ENCODE measurements at places on chromosomes 7 and 10.

DNA sequence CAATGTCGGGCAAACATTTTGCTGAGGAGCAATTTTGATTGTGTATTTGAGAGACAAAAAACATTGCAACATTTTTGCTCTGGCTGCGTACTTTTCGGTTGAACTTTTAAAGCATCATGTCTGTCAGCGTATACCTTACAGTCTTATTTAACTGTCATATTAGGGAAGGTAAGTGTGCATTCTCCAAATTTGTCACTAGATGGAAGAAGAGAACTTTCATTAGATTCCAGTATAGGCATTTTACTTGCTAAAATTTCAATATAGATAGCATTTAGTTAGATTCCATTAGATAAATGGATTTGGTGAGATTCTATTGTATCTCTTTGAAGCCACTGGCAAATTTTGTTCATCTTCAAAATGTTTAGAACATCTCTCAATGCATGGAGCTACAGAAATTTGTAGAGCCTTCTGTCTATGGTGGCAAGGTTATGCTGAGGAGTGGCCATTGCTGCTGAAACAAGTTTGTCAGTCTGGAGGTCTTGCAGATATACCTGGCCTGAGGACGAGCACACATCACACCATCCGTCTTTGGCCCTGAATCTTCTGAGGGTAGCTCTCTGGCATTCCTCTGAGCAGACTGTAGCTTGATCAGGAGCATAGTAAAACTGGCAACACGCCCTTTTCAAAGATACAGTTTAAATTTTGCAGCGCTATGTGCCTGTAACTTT, 437.5 kb upstream of the MBL2 start:
- no peak for DNase-seq

DNA sequence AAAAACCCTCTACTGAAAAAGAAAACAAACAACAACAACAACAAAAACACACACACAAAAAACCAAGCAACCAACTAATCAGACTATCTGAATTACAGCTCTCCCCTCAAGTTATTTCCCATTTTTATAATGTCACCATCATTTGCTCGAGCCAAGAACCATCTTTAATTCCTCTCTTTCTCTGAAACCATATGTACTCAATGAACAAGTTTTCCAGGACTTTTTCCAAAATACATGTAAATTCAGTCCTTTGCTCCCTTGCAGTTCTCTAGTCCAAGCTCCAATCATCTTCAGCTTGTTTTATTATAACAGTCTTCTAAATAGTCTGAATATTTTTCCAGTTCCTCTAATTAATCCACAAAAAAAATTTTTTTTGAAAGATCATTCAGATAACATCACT, 506.0 kb downstream of the NXPH1 start:
- no peak for DNase-seq

DNA sequence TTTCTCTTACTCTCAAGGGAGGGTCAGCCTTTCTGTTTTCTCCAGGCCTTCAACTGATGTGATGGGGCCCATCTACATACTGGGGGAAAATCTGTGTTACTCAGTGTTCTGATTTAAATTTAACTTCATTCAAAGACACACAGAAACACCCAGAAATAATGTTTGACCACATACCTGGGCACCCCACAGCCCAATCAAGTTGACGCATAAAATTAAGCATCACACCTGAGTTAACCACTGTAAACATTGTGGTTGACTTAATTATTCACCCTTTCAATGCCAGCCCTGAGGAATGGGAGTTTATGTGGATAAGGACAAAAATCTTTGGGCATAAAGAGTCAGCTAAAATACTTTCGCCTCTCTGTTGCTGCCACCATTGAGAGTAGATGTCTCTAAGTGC, 10.0 kb upstream of the CHN2 start:
- no peak for DNase-seq

GRCh38 chr10:11856678-11857077, 33.5 kb downstream of the PROSER2 start:
- DNase-seq: no peak

DNA sequence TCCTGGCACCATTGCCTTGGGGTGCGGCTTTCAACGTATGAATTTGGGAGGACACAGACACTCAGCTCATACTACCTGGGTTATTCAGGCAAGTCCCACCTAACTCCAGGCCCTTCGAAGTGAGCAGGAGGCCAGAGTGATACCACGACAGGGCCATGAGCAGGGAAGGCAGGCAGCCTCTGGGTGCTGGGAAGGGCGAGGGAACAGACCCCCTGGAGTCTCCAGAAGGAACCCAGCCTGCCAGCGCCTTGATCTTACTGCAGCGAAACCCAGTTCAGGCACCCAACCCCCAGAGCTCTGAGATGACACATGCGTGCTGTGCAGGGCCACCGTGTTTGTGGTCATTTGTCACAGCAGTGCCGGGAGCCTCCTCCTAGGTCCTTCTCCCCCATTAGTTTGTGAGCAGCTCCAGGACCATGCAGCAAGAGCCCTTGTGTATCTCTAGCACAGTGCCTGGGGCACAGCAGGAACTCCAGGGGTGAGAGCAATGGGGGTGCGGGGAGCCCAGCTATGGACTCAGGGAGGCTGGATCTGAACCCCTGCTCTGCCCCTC, 7.7 kb upstream of the INSIG1 start:
- DNase-seq: no peak

DNA sequence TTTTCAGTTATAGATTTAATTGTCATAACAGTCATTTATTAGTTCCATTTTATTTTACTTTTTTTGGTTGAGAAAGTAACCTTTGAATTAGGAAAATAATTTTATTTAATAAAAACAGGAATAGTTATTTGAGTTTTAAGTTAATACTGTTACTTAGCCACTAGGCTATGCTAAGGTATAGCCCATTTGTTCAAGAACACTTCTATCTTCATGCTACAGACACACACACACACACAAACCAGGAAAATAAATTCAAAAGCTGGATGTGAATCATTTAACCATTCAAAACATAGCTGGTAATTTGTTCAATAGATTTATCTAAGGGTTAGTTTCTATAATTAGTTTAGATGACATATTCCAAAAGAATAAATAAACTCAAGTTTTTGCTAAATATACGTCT, 148.4 kb downstream of the RNF133 start:
- DNase-seq: no peak

GRCh38 chr10:75619635-75620034, 188.2 kb downstream of the LRMDA start:
- no peak for DNase-seq

DNA sequence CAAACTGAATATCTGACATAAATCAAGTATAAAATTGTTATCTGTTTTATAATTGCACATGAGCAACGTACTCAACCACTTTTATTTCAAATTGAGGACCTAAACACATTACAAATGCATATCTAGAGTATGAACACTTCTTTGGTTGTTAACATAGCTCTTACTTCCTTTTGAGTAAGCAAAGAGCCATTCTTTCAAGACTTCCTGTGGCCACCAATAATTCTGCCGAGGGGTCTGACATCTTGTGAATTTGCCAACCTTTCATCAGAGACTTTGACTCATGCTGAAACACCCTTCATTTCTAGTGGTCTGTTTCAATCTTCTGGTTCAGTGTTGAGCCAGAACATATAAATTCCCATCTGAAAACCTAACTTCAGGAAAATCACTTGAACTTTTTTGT, 59.4 kb downstream of the CDK14 start:
- DNase-seq: peak; percentile 71

GRCh38 chr7:84291756-84292155, 97.2 kb upstream of the SEMA3A start:
- DNase-seq: no peak

DNA sequence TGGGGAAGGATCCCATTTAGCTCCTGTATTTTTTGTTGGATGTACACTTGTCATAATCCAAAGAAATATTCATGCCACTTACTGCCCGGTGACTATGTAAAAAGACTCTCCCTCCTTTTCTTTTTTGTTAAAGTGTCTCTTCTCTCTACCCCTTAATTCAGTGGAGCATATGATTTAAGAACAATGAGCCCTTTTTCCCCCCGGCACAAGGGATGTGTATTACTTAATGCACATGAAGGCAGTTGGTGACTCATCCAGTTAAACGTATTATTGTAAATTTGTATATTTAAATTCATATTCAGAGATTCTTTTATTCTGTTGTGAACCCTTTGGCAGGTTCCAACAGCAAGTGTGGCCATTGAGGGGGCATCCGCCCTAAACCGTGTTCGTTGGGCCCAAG, 241.9 kb downstream of the SLC25A13 start:
- DNase-seq: no peak

DNA sequence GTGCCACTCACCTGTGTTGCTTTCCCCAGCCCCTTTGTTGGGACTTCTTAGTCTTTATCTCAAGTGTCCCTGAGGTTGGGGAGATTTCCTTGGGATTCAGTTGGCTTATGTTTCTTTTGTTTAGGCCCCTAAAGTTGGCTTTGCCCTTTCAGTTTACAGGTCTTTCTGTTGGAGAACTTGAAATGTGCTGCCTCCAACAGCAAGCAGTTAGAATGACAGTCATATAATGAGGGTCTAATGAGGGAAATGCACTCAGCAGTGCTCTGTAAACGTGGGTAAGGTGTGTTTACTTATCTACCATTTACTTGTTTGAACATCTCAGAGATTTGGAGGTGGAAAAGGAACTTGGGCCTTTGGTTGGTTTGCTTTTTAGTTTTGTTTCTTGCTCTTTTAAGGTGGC, 191.4 kb upstream of the STK17A start:
- no peak for DNase-seq

GRCh38 chr10:133052076-133052475, 35.6 kb upstream of the ADGRA1 start:
- DNase-seq: no peak

DNA sequence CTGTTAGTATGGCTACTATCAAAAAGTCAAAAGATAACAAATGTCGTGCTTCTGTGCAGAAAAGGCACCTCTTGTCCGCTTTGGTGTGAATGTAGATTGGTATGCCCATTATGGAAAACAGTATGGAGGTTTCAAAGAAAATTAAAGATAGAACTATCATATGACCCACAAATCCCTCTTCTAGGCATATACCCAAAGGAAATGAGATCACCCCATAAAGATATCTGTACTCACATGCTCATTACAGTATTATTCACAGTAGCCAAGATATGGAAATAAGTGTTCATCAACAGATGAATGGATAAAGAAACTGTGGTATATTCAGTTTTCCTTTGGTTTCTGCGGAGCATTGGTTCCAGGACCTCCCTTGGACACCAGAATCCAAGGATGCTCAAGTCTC, 180.5 kb upstream of the PPP1R3A start:
- no peak for DNase-seq

- DNase-seq: no peak
These were observed 70.0 kb downstream of the KLF6 start for GRCh38 chr10:3714967-3715366.

- no peak for DNase-seq
These were observed 171.5 kb downstream of the PRPF18 start for GRCh38 chr10:13758312-13758711.

DNA sequence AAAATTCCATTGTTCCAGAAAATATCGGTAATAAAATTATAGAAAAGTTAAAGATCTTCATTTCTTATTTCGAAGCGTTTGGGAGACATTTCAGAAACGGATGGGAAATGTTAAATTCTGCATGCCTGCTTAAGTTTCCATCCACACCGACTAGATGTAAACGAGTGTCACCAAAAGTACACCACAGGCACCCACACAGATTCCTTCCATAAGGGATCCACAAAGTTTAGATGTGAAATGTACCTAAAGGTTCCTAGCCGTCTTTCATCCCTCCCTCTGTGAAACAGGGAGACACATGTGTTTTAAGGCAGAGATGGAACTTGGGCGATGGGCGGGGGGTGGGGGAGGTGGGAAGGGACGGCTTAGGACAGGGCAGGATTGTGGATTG, 621 bp upstream of the CAV1 start:
- DNase-seq: no peak

DNA sequence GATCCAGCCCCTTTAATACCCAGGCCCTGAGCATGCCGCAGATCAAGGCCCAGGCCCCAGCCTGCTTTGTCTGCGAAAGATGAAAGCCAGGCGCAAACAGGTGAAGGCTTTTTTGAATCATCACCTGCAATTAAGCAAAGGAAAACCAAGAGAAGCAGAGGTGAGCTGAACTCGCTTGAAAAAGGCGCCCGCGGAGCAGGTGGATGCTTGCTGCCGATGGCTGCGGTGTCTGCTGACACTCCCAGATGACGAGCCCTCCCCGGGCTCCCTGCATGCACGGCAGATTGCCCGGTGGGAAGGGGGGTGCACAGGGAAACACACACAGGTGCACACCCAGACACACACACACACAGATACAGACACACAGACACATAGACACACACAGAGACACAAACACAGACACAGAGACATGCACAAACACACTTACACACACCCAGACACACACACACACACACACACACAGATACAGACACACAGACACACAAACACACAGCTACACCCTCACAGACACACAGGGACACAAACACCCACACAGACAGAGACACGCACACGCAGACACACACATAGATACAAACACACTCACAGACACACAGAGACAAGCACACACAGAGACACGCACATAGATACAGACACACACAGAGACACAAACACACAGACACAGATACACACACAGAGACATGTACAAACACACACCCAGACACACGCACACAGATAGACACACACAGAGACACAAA, 142.6 kb upstream of the RNF32 start:
- DNase-seq: no peak

DNA sequence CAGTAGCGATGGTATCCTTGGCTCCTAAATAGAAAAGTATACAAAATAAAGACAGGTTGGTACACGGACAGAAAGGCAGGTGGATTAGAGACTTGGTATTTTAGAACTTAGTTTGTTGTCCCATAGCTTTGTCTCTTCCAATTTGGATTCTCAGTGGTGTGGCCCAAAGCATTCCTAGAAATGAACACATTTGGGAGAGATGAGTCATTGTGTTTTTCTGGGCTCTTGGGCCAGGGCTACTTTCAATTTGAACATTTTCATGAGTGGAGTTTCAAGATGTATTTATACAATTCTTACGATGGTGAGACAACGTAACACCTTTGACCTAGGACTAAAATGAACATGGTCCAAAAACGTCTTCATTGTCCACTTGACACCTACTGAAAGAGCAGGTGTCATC, 225.1 kb upstream of the YAE1 start:
- no peak for DNase-seq

DNA sequence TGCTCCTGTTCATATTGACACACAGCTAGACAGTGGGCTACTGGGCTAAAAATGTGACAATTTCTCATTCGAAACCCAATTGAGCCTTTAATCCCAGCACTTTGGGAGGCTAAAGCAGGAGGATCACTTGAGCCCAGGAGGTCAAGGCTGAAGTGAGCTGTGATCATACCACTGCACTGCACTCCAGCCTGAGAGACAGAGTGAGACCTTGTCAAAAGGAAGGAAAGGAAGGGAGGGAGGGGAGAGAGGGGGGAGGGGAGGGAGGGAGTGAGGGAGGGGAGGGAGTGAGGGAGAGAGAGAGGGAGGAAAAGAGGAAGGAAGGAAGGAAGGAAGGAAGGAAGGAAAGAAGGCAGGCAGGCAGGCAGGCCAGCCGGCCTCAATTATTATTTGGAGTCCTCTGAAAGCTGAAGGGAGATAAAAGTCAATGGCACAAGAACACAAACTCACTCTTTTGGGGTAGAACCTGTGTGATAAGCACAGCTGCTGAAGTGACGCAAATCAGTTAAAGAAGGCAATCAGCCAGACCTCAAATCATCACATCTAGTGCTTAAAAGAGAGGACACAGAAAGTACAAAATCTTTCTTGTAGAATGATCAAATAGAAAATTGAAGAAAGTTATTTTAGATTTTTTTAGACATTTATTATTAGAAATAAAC, 98.1 kb downstream of the CCDC71L start:
- no peak for DNase-seq

- DNase-seq: no peak
These were observed 42.2 kb upstream of the SRGN start for GRCh38 chr10:69045441-69046300.
